ENCODE measurements at places on chromosomes 4 and X.

GRCh38 chr4:20645236-20645635 lies 55.0 kb upstream of the PACRGL start:
- DNase-seq: no peak

DNA sequence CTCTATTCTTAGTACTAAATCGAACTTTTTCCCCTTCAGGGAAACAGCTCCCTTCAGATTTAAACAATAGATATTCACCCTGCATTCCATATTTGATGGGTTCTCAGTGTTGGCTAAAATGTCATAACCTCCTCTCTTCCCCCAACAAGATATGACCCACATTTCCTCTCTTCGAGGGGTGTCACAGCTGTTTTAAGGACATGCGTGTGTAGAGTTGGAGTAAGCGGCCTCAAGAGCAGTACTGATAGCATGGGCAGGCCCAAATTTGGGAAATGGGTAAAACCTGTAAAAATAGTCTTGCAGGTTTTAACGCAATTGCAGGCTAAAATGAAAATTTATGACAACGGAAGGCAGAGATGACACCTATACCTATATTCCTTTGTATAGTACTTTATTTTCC lies 28.7 kb downstream of the SAT1 start:
- no peak for DNase-seq

DNA sequence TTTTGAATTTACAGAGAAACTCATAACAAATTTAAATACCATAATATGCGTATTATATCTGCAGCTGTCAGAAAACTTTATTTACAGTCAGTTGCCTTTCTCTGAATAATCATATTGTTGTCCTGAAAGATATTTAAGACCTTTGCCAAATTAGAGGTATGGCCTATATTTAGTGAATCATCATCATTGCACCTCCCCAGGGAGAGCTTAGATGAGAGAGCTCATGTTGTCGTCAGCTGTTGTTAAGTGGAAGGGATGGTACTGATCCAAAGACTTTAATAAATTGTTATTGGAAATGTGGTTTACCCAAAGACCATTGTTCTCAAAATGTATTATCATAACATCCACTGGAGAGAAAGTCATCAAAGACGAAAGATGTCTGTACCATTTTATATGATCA lies 128.6 kb downstream of the HTR2C start:
- no peak for DNase-seq

DNA sequence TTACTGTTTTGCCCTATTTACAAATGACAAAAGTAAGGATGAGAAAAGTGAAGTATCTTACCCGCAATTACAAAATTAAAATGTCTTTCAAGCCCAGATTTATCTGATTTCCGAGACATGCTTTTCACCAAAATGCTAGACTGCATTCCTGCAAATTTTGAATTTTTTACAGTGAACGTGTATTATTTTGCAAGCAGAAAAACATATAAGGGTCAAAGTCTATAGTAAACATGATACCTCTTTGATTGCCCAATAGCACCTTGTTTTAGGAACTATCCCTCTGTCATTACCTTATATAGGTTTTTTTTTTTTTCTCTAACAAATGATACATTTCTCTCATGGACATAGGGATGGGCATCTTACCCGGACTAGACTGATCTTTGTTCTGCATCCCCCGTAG lies 134.2 kb upstream of the RAP2C start:
- DNase-seq: no peak

GRCh38 chr4:128597500-128597899 lies 212.0 kb upstream of the JADE1 start:
- no peak for DNase-seq

GRCh38 chr4:38150766-38151165 lies 190.6 kb downstream of the PTTG2 start:
- no peak for DNase-seq

- DNase-seq: no peak
Measured at GRCh38 chr4:153937289-153937688, 148.4 kb upstream of the SFRP2 start.

All from natural killer cell (primary cell).